ENCODE measurements at places on chromosomes 13 and 19.

GRCh38 chr13:22648320-22648801 is 532.4 kb upstream of the SGCG start:
- DNase-seq, result no peak

- DNase-seq, result peak; percentile 5
These were observed 120.5 kb downstream of the DIAPH3 start for GRCh38 chr13:60043262-60043661.

GRCh38 chr13:113491418-113491883 is 940 bp upstream of the DCUN1D2 start:
- DNase-seq, result peak; percentile 78

DNA sequence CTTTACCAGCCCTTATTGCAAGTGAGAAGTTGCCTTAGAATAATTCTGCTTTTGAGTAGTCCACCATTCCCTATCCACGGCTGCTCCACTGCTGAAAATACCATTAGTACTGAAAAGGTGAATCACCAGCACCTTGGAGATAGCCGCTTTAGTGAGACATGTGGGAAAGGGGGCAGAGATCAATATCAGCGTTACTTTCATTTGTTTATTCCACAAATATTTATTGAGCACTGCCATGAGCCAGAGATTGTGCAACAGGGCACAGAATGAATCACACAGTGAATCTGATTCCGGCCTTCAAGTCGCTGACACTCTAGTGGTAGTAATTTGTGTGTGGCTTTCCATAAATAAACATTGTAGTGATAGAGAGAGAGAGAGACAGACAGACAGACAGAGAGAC is 31.5 kb upstream of the MYO16 start:
- no peak for DNase-seq

DNA sequence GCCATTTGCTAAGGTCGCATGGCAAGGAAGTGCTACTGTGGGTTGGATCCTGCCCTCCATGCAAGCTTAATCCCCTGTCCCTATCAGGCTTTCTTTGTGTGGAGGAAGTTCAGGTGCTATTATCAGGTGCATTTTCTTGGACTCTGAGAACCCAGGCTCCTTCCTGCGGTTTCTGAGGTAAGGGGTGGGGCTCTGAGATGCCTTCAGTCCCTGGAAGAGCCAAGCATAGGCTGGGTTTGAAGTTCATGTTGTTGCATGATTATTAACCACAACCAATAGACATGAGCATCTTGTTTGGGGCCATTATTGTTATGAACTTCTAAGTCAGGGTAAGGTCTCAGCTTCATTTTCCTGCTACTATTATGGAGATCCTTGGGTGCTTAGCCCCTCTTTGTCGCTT is 109.5 kb downstream of the NALCN start:
- DNase-seq, result no peak

- no peak for DNase-seq
These were observed 30.9 kb downstream of the DOT1L start for GRCh38 chr19:2194513-2195078.

DNA sequence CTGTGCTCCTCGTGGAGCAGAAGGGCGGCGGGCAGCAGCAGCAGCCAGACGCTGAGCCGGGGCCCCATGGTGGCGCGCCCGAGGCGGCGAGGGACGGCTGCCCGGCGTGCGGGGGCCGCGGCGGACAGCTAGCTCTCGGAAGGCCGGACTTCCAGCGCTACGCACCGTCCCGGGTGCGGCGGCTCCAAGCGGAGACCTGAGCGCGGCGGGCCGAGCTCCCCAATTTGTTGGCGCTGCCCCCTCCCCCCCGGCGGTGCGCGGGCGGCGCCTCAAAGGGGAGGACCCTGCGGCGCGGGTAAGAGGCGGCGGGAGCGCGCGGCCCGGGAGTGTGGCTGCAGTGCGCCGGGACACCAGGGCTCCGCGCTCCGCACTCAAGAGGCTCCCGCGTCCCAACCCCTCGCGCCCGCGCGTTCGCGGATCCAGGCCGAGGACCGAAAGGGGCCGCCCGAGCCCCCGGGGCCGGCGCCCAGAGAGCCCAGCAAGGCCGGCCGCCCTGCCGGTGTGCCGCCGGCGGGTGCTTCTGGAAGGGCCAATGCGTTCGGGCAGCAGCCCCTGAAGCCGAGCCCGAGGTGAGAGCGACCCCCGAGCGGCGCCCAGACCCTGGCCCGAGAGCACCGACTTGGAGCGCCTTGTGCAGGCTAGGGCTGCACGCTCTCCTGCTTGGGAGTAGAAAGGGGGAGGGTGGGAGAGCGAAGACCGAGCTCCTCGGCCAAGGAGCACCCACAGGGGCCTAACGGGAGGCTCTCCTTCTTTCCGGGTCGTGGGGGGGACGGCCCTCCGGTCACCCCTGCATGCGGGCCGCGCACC is at the start of the genes COL4A1 and COL4A2:
Gene COL4A1 (minus strand): TSS at position 198 of the 807 bp plus-strand sequence. CDS start 130 bp downstream, at position 68.
Gene COL4A2 (plus strand): TSS at position 325 of the 807 bp plus-strand sequence. CDS start 620 bp downstream, outside the sequence.
- peak; percentile 84 for DNase-seq

GRCh38 chr13:98784666-98785065 is 32.2 kb upstream of the SLC15A1 start:
- no peak for DNase-seq

DNA sequence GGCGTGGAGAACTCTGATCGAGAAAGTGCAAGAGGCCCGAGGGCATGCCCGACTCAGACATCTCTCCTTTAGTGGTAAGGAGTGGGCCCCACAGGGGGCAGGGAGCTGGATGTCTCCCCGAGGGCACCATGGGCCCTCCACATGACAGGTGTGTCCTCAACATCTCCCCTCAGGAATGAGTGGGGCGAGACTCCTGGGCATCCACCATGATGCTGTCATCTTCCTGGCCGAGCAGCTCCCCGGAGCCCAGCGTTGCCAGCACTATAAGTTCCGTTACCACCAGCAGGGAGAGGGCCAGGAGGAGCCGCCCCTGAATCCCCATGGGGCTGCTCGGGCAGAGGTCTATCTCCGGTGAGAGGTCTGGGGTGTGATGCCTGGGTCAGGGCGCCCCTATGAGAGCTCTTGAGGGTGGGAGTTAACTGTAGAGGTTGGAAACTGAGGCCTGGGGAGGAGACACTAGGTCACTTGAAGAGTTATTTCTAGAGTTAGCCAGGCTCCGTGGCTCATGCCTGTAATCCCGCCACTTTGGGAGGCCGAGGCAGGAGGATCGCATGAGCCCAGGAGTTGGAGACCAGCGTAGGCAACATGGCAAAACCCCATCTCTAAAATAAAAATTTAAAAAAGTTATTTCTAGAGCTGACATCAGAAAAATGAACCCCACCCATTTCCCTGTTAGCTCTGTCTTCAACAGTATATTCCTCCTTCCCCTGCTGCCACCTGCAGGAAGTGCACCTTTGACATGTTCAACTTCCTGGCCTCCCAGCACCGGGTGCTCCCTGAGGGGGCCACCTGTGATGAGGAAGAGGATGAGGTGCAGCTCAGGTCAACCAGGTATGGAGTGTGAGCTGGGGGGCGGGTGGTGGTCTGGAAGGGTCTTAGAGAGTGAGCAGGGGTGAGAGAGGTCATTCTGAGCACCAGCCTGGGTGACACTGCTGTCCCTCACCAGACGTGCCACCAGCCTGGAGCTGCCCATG is 5.1 kb downstream of the IGFLR1 start:
- DNase-seq, result no peak

- DNase-seq, result no peak
These were observed 1627.0 kb upstream of the PCDH20 start for GRCh38 chr13:63042686-63043085.

DNA sequence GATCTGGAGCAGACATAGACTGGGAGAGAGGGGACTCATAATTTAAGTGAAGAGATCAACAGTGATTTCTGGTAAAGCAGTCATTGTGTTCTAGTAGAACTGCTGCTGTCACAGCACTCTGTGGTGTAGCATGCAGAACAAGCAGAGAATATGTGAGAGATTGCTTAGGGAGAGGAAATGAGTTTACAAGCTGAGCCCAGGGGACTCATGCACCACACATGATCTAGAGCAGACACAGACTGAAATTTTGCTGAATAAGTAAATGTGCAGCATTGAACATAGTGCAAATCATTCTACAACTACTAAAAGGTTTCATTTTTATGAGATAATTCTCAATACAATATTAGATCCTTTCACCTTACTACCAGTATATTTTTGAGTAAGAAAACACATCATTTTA is 125.7 kb downstream of the MYO16 start:
- DNase-seq, result no peak

DNA sequence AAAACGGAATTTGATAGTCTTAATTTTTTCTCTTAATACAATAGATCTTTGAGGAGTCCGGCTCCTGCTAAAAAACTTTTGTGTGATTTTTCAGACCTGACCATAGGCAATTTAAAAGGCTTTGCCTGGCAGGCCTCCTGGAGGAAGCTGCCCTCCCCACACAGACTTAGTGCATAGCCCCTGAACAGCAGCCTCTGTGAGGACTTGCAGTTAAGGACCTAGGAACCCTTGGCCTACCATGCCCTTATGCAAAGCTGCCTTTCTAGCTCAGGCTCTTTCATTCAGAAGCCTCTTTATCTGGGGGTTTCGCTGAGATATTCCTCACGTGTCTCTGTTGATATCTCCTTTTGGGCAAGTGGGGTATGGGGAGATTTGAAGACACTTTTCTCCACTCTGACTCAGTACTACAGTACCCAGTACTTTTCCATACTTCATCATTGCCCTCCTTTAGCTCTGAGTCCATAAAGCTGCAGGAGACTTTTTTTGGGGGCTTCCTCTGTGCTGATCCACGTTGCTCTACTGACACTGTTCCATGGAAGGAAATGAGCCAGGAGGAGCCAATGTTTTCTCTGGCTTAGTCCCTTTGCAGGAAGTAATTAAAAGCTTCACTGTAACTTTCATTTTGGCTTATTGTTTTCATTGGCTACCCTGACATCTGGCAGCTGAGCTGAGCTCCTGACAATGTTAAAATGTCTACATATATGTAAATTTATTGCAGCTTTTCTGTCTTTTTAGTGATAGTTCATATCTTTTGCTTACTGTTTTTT is 283.1 kb downstream of the TDRD3 start:
- DNase-seq, result no peak

DNA sequence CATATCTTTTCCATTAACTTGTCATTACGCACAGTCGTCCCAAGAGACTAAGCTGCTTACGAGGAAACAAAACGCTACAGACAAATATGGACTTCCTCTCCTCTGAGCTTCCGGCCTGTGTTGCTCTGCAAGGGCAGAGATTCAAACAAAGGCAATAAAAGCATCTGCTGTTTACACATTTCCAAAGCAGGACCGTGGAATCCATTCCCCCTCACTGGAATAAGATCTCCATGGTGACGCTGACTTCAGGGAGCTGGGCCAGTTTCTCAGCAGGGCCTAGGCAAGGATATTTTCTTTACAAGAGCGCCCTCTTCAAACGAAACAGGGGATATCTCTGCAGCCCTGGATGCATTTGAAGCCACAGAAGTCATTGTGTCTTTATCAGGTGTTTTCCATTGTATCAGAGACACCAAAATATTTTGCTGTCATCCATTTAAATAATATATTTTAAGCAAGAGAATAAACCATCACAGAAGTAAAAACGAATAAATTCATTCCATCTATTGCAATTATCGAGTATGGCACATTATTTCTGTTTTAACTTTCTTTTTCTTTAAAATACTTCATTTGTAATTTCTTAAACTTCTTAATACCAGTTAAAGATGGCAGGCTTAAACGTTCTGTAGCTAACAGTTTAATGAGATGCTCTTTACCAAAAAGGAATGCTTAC is 177.5 kb downstream of the DCLK1 start:
- DNase-seq, result peak; percentile 74

DNA sequence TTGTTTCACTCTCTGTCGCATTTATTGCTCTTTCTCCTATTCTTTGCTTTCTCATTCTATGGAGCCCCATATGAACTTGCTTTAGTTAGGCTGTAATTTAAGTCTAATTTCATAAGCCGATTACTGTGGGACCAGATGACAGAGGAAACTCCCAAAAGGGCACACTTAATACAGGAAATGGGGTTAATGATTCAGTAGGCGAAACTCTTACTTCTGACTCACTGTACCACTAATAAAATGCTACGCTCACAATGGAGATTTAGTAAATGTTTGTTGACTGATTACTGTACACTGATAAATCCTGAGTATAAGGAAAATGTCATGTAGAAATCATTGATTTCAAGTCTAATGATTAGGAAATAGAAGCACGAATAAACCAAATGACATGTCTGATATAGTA is 276.4 kb downstream of the KLF5 start:
- DNase-seq, result no peak

- DNase-seq, result no peak
These were observed 86.6 kb downstream of the ZDHHC20 start for GRCh38 chr13:21372530-21372929.

DNA sequence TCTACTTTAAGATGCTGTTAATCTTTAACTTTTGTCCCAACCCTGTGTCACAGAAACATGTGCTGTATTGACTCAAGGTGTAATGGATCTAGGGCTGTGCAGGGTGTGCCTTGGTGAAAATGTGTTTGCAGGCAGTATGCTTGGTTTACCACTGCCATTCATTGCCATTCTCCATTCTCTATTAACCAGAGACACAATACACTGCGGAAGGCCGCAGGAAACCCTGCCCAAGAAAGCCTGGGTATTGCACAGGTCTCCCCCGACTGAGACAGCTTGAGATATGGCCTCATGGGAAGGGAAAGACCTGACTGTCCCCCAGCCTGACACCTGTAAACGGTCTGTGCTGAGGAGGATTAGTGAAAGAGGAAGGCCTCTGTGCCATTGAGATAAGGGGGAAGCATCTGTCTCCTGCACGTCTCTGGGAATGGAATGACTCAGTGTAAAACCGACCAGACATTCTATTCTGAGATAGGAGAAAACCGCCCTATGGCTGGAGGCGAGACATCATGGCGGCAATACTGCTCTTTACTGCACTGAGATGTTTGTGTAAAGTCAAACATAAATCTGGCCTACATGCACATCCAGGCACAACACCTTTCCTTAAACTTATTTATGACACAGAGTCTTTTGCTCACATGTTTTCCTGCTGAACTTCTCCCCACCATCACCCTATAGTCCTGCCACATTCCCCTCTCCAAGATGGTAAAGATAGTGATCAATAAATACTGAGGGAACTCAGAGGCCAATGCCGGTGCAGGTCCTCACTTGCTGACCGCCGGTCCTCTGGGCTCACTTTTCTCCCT is 13.1 kb upstream of the ZNF888 start:
- no peak for DNase-seq

- DNase-seq, result no peak
These were observed 43.1 kb downstream of the PDS5B start for GRCh38 chr13:32629313-32629712.

GRCh38 chr19:3210347-3211017 is 14.0 kb upstream of the CELF5 start:
- DNase-seq, result peak; percentile 90

- DNase-seq, result no peak
These were observed 38.8 kb upstream of the ALOX5AP start for GRCh38 chr13:30696278-30697176.

DNA sequence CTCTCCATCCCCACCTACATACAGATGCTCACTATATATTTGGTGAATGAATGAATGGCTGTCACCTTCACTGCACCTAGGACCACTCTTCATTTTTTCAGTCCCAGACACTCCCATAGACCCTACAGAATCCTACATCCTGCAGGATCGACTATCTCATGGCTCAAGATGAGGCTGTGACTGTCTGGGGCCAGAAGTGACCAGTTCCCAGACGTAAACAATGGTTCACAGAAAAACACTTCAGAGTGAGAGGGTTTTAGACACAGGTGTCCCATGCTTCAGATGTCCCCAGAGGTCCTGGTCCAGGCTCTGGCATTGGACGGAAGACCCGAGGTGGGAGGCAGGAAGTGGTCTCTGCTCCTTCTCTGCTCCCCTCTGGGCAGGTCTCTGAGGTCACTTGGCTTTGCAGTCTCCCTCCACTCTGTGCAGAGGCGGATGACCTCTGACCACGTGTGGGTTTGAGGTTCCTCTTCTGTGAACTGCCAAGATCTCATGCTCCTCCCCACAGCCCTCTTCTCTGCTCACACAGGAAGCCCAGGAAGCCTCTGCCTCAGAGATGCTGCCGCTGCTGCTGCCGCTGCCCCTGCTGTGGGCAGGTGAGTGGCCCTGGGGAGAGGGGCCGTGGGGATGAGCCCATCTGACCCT is 24.9 kb downstream of the SIGLEC7 start:
- DNase-seq, result no peak
